Endothelial cell (in vitro differentiated cells): ENCODE measurements at places on chromosomes 7 and 10.

DNA sequence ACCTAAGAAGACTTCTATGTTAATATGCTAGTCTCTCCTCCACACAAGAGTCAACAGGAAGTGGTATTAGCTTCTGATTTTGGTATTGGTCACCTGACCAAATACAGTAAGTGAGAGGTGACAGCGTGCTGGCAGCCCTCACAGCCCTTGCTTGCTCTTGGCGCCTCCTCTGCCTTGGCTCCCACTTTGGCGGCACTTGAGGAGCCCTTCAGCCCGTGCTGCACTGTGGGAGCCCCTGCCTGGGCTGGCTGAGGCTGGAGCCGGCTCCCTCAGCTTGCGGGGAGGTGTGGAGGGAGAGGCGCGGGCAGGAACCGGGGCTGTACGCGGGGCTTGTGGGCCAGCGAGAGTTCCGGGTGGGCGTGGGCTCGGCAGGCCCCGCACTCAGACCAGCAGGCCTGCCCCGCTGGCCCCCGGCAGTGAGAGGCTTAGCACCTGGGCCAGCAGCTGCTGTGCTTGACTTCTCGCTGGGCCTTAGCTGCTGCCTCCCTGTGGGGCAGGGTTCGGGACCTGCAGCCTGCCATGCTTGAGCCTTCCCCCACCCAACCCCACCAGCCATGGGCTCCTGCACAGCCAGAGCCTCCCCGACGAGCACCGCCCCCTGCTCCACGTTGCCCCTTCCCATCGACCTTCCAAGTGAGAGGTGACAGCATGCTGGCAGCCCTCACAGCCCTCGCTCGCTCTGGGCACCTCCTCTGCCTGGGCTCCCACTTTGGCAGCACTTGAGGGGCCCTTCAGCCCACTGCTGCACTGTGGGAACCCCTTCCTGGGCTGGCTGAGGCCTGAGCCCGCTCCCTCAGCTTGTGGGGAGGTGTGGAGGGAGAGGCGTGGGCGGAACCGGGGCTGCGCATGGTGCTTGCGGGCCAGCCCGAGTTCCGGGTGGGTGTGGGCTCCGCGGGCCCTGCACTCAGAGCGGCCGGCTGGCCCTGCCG, 4.2 kb upstream of the ACSL5 start:
- DNase-seq = no peak

DNA sequence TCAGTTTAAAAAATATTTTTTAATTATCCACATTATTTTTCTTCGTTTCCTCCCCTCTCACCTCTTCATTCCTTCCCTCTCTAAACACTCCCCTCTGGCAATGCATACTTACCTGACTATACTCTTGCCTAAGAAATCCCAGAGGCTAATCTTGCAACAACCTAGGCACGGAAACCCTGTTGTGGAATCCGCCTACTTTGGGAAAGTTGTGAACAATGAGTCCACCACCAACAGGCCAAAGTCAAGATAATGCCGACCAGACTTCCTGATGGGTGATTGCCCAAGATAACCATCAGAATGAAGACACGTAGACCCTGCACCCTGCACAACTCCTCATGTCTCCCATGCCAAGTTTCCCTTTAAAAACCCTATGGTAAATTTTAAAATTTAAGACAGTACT, 521.5 kb downstream of the KIF20B start:
- DNase-seq = no peak

DNA sequence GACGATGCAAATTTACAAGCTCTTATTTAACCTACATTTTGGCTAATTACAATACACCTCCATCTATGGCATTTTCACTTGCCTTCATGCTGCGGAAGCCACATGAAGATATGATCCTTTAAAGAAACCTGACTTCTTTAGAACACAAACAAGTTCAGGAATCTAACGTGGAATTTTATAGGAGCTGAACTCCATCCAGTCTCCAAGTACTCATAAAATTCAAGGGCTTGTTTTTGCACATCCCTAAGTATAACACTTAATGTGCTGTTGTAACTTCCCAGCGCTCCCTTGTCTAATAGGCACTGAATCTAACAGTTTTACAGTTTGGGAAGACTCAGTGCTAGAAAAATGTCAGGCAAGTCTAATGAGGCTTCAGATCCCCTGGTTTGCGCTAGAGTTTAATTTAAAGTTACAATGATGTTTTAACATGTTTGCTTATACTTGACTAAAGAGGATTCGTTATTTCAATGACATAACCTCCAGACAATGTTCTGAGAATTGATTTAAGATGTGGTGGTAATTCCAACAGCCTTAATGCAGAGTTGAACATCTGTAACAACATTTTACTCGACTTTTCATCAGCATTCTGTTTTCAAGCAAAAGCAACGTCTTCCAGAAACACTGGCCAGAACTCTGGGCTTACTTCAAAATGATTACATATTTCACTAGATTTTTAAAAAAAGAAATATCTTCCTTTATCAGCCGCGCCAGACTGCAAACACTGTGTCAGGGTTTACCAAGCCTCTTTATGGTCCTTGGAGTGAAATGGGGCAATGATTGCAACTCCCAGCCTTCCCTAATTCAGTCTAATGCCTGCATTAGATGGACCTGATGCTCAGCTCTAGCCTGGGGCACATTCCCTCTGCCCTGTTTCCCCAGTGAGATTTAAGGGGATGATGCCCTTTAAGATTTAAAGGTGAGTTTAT, 664.3 kb downstream of the KCNMA1 start:
- no peak for DNase-seq

GRCh38 chr7:147071536-147071935, 954.9 kb downstream of the CNTNAP2 start:
- no peak for DNase-seq

- no peak for DNase-seq
Observed at GRCh38 chr7:2209961-2210323, 22.8 kb downstream of the MAD1L1 start.

- DNase-seq = peak; percentile 22
Observed at GRCh38 chr7:81956520-81956919, 186.7 kb upstream of the HGF start.

DNA sequence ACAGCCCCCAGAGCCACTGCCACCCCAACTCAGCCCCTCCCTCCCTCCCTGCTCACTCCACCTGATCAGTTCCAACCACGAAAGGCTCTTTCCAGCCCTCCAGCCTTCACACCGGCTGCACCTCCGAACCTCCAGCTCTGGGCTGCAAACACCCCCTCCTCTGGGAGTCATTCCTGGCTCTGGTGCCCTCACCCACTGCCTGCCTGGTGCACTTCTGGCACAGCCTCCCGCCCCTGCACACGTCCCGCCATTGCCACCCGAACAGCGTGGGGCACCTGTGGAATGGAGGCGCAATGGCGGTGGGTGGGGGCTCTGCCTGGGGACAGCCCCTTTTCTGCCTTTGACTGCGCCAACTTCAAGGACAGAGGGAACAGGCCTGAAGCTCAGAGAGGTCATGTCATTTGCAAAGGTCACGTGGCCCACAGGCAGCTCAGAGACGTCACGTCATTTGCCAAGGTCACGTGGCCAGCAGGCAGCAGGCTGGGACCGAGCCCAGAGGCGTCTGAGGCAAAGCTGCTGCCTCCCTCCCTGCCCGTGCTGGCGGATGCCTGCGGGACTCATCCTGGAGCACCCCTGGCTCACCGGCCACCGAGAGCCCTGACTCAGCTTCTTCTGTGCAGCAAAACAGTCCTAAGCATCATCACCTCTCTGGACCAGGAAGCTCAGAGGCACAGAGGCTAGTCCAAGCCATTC, 76.0 kb upstream of the DNAAF5 start:
- no peak for DNase-seq

- DNase-seq = no peak
Observed at GRCh38 chr7:136883046-136883445, 14.6 kb downstream of the CHRM2 start.

DNA sequence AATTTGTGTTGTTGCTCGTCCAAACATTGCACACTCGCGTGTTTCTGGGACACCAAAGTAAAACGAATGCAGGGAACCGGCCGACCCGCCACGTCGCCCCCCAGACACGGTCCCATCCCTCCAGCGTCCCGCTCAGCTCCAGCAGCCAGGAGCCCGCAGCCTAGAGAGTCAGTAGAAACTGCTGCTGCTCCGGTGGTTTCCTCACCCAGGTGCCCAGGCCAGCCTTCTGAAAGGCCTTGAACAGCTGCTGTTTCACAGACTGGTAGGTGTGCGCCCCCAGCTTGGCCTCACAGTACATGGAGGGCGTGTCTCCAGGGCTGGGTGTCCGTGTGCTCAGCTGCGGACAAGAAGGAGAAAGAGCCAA, 126.8 kb downstream of the WDR37 start:
- no peak for DNase-seq

GRCh38 chr7:149845257-149845980, 7.2 kb downstream of the ZNF862 start:
- DNase-seq = no peak

DNA sequence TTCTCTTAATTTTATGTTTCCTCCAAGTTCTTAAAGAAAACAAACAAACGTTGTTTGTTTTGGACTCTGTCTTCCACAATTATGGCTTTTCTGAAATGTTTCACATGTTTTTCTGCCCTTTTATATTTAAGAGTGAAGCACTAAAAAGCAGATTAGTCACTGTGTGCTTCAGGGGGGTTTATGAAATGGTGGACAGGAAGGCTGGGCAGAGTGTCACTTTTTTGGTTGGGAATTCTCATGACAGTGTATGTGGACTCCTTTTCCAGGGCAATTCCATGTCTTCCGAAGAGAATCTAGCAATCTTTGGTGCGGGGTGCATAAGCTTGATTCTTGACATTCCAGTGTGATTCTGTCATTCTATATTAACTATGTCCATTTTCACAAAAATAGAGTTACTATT, 669.4 kb downstream of the PARD3 start:
- no peak for DNase-seq

DNA sequence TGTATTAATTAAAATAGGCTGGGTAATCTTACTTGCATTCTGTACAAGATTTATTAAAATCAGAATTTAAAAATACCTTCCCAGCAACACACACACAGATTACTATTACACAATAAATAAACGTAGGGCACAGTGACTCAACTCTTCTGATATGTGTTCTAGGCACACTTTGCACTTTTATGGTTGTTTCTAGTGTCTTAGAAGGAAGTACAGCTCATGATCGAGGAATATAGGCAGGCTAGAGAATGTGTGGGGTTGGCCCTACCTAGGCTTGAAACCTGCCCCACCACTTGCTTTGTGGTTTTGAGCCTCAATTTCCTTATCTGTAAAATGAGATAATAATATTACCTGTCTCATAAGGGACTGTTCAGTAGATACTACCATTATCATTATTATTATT, 30.5 kb downstream of the ARMC3 start:
- DNase-seq = no peak

DNA sequence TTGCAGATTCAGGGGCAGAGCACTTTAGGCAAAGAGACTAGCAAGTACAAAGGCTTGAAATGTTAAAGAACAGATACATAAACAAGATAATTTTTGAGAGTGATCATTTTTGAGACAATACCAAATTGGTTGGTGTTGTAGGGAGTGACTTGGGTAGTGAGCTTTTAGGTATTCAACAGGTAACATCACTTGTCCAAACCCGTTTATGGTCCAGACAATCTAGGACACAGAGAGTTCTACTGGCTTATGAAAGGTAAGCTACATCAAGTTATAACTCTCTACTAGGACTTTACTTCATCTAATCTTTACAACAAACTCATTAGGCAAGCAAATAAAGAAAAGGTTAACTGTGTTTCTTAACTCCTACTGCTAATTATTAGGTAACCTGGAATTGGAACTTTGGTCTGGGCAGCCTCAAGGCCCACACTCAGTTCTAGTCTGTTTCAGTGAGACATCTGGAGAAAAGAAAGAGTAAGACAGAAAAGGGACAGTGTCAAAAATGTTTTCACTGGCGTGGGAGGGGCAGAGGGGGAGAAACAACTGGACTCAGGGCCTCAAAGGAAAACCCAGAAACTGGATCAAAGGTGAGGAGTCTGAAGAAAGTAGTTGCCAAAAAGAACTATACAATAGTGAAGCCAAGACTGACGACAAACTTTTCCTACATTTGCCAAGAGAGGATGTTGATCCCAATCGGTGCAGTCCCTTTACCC, 39.2 kb downstream of the GNAT3 start:
- no peak for DNase-seq

DNA sequence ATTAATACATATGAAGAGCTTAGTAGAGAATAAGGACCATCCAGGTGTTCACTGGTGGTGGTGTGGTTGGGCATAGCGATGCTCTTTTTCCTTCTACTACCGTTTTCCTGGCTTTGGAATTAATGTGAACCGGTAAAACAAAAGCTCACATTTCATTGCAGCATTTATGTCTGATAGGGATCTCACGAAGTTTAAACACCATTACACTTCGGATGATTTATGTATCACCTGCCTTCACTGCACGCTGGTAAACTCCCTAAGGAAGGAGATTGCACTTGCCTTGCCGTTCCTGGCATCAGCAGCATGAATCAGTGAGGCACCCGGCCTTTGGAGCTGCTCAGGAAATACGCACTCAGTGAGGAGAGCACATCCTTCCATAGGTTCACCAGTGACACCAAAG, 47.5 kb downstream of the WIPF3 start:
- no peak for DNase-seq

- no peak for DNase-seq
Observed at GRCh38 chr7:141944811-141945210, 2.0 kb downstream of the CLEC5A start.
